ENCODE measurements at places on chromosomes 1 and 21.

GRCh38 chr1:35777109-35777508, 7.3 kb upstream of the CLSPN start:
- DNase-seq: no peak

- no peak for DNase-seq
Observed at GRCh38 chr1:236576004-236576403, 28.3 kb downstream of the HEATR1 start.

- no peak for DNase-seq
Observed at GRCh38 chr21:32182449-32182848, 96.4 kb downstream of the MIS18A start.

DNA sequence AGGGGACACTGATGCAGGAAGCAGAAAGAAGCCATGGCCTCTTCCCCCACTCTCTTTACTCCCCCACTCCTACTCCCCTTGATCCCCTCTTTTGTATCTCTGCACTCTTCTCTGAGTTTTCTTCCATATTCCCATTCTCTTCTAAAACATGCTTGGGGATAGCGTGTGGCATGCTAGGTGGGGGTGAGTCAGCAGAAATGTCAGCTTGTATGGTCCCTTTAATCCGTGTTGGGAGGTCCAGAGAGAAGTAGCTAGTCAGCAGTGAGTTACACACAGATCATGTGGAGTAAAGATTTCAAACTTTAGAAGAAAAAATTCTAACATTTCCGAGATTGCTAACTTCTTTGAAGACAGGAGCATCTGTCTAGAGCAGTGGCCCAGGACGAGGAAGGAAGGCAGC, 4.0 kb upstream of the KCNK1 start:
- no peak for DNase-seq

- peak; percentile 33 for DNase-seq
Observed at GRCh38 chr21:33266789-33267135, 595 bp downstream of the IL10RB start.

DNA sequence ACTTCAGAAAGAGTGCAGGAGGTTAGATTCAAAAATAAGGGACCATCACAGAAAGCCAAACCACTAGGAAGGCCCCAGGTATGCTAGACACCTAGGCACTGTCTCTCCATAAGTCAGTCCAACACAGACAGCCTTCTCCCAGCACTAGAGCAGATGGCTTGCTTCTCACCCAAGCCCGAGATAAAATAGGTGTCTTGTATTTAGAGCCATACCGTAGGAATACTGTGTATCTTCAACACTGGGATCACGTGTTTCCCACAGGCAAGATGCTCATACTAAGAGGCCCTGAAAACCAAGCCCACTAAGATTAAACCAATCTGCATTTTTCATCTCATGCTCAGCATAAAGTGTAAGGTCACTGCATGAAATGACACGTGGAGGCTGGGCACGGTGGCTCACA, 223.3 kb upstream of the KAZN start:
- DNase-seq: no peak

GRCh38 chr1:102790997-102791396, 317.3 kb downstream of the COL11A1 start:
- DNase-seq: peak; percentile 40

DNA sequence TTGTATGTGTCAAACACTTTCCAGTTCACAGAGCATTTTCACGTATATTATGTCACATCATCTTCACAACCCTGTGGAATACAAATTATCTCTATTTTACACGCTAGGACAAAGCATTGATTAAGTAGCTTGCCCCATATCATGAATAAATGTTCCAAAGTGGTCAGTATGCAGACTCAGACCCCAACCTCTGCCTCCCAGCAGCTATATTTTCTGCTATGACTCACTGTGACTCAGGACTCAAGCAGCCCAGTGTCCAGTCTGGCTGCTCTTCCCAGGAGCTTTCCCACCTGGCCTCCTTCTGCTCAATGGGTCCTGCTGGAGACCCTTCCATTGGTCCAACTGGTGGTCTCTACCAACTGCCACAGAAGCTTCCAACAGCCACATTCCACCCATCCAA, 56.0 kb upstream of the RAP1A start:
- peak; percentile 26 for DNase-seq

- DNase-seq: no peak
Observed at GRCh38 chr21:34203851-34204420, 130.6 kb downstream of the MRPS6 start.

- no peak for DNase-seq
Observed at GRCh38 chr1:155383406-155383805, 62.7 kb downstream of the RUSC1 start.

DNA sequence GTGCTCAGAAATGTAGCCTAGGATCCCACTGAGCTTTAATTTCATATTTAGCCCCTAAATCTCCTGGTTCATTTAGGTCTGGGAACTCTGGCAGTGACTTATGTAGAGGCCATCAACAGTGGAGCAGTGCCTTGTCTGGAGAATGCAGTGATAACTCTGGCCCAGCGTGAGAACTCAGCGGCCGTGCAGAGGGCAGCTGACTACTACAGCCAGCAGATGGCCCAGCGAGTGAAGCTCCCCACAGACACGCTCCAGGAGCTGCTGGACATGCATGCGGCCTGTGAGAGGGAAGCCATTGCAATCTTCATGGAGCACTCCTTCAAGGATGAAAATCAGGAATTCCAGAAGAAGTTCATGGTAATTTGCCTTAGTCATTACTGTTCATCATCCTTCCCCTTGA, 17.8 kb downstream of the GBP6 start:
- no peak for DNase-seq

DNA sequence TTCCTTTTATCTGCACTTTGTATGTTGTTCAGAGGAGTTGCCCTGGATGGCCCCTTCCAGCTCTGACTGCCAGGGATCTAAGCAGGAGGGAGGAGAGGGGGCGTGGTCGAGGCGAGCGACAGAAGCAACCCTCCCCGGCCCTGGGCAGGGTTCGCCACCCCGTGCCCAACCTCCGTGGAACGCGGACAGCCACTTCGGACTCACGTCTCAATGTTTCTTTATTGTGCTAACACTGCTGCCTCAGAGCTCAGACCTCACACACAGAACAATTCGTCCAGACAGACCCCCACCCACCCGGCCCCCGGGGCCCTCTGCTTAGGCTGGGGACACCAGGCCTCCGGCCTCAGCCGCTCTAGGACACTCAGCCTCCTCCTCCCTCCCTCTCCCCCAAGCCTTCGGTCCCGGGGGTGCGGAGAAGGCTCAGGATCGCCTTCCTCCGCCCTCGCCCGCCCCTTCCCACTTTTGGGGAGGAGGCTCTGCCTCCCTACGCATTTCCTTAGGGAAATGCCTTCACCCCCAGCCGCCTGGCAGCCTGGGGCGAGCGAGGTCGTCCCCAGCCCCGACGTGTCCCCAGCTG, 8.3 kb downstream of the VSIG8 start:
- DNase-seq: peak; percentile 31

GRCh38 chr1:119081267-119081666, 59.2 kb downstream of the WARS2 start:
- DNase-seq: no peak

DNA sequence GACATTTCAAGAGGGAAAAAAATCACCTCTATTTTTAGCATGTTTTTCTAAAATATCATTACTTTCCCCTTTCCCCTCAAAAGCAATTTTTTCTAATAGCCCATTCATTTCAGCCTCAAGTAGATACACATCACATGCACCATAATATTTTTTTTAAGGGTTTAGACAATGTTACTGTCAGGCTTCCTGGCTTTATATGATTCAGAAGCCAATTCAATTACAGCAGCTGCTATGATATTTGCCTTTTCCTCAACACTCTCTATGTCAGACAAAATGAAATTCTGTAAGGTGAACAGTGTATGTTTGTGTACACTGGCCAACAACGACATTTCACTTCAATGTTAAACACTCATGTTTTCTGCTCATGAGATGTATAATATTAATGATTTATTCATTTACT, 46.5 kb downstream of the OMA1 start:
- DNase-seq: no peak

DNA sequence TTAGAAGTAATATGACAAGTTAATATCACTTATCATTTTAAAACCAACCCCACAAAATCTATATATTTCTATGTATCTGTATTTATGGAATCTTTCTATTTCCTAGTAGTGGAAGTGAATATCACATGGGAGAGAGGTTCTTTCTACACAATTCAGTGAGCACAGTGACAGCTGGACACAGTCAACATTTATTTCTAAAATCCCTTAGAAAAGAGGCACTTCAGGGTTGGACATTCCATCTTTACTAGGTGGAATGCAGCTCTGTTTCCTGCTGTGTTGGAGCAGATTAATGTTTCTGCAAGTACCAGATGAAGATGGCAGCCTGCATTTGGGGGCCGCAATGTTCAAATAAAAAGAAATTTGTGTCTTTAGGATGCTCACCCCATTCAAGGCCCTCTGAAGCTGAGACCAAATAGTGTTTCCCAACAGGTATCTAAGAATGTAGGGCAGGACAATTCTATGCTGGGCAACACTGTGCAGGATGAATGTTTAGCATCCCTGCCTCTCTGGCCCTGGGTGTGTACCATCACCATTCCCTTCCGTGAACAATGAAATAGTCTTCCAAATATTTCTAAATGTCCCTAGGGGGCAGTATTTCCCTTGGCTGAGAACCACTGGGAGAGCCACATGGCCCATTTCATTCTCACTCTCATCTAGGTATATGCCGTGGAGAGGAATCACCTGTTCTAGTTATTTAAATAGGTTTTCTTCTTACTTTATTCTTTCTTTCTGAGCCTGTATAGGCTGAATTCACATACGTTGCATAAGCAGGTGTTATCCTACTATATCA, 394.8 kb downstream of the PRDM2 start:
- no peak for DNase-seq

- peak; percentile 30 for DNase-seq
Observed at GRCh38 chr1:20371411-20371810, 80.7 kb downstream of the VWA5B1 start.

- no peak for DNase-seq
Observed at GRCh38 chr1:26012864-26013263, 8.7 kb upstream of the EXTL1 start.

GRCh38 chr1:4590756-4591155, 63.7 kb upstream of the AJAP1 start:
- DNase-seq: no peak

DNA sequence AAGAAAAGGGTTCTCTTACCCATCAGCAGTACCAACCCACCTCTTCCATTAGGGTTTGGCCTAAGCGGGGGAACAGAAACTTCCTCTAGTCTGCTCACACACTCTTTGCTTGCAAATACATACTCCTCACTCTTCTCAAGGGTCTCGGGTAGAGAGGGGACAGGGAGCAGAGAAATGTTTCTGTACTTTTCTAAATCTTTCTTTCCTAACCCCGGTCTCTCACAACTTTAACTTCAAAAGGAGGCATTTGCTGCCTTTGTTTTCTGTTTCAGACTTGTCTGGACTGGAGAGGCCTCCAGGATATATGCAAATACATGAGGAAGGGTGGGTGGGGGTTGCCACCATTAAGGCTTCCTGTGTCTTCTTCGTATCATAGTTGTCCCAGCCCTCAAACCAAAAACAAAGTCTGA, 10.5 kb upstream of the LAX1 start:
- no peak for DNase-seq

DNA sequence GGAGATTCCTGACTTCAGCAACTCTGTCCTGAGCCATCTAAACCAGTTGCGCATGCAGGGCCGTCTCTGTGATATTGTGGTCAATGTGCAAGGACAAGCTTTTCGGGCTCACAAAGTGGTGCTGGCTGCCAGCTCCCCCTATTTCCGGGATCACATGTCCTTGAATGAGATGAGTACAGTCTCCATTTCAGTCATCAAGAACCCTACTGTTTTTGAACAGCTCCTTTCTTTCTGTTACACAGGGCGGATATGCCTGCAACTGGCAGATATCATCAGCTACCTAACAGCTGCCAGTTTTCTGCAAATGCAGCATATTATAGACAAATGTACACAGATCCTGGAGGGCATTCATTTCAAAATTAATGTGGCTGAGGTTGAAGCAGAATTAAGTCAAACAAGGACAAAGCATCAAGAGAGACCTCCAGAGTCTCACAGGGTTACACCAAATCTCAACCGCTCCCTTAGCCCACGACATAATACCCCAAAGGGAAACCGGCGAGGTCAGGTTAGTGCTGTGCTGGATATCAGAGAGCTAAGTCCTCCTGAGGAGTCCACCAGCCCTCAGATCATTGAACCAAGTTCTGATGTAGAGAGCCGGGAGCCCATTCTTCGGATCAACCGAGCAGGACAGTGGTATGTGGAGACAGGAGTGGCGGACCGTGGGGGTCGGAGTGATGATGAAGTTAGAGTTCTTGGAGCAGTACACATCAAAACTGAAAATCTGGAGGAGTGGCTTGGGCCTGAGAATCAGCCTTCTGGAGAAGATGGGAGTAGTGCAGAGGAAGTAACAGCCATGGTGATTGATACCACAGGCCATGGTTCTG, 2.3 kb downstream of the ZBTB37 start:
- DNase-seq: no peak

DNA sequence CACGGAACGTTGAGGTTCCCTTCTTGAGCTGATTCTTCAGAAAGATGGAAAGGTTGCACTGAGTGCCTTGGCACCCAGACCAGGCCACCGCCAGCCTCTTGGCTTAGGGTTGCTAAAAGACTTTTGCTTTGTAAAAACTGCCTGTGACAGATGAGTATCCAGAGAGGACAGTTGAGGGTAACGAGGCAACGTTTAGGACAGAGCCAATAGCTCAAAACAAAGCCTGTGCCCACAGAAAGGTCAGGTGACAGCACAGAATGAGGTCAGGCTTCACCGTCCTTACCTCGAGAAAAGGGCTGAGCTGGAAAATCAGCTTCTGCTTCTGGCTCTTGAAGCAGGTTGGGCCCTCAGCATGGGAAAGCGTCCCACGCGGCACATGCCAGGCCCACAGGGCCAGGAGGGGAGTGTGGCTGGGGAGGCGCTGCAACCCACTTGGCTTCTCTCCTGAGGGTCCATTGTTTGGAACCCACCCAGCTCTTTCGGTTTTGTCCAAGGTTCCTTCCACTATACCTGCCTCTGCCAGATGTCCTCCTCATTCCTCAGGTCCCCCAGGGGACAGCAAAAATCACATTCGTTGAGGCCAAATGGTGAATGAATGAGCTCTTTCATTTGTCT, 55.5 kb downstream of the SCCPDH start:
- no peak for DNase-seq

DNA sequence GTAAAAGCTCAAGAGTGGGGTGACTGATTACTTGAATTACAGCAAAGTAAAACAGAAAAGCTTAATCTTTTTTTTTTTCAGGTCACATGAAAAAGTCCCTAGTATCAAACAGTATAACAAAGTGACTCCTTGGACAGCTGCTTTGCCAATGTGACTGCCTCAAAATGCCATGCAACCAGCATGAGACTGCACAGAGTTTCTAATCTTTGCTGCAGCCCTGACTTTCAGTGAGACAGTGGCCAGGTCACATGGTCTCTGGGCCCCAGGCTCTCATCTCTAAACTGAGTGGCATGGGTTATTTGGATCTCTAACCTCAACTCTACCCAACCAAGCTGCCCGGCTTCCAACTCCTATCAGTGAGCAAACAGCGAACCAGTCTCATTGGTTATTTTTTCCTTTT, 169.0 kb downstream of the VAV3 start:
- DNase-seq: no peak

- DNase-seq: no peak
Observed at GRCh38 chr1:96698342-96698983, 23.1 kb upstream of the PTBP2 start.

- peak; percentile 95 for DNase-seq
Observed at GRCh38 chr21:29195981-29196669, 65.7 kb downstream of the MAP3K7CL start.
